CD4-positive, alpha-beta T cell treated with Interleukin-6 at 100 ng/mL for 8 hours (primary cell): ENCODE measurements at places on chromosomes 7 and 10.

GRCh38 chr7:141114029-141114664, 40.3 kb downstream of the TMEM178B start:
- DNase-seq = no peak

- DNase-seq = no peak
These were observed 46.3 kb upstream of the HBP1 start for GRCh38 chr7:107122486-107122911.

DNA sequence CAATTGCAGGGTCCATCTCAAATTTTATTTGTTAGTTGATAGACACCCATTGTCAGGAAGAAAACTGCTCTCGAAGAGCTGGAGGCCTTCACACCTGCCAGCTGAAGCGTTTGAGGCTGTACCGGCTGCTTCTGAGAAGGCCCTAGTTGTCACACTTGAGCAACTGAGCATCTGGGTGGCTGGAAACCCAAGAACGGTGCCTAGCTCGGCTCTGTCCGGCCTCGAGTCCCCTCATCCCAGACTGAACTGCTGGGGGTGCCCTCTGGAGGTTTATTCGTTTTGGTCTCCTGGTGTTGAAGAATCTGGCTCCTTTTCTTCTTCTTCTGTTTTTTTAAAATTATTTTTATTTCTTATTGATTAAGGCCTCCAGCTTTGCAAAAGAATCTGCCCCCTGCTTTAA, 59.3 kb upstream of the EXOC6 start:
- DNase-seq = no peak

- no peak for DNase-seq
These were observed 156.6 kb upstream of the TRIM24 start for GRCh38 chr7:138303230-138304070.

DNA sequence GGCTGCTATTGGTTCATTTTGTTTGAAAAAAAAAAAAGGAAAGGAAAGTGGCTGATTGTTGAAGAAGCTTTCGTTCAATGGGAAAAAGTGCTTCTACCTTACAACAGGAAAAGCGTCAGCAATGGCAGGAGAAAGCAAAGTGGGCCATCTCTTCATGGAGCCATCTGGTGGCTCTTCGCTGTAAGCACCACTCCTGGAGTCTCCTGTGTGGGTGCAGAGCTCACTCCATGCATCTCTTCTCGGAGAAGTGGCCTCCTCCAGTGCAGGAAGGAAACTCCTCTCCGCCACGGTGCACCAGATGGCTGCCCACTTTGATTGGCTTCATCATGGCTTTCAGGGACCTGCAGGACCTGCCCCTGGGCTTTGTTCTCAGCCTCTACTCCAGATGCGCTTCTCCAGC, 250.9 kb downstream of the PTEN start:
- DNase-seq = no peak

DNA sequence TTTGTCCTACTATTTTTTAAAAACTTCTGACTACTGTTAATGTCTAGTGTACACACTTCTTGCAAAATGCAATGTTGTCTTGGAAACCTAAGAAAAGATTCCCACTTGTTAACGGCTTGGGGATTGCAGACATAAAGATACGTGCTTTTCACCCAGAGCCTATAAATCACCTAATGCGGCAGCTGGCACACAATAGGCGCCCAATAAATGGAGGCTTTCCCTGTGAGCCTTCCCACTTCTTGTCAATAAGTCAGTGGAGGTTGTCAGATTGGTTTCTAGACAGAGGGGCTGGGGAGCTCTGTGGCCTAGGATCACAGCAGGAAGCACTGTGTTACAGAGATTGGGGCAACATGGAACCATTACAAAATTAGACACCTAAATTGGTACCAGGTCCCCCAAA, 74.7 kb downstream of the VSTM4 start:
- DNase-seq = no peak

- DNase-seq = no peak
These were observed 1.1 kb upstream of the DIP2C start for GRCh38 chr10:690372-691161.

GRCh38 chr7:37550872-37551271, 102.2 kb upstream of the ELMO1 start:
- no peak for DNase-seq

DNA sequence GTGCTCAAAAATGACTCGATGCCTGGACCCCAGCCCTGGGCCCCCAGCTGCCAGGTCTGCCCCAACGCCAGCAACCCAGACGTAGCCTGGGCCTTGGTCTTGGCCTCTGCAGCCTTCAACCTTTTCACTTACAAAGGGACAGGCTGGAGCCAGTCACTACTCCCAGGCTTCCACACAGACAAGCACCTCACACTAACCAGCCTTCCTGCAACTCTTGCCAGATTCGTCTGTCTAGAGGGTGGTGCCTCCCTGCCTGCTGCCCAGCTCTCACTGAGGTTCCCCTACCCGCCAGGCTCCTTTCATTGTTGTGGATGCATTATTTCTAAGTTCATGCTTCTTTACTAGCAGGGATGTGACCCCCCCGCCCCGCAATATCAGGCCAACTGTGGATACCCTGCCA, 56.3 kb downstream of the NUDCD3 start:
- DNase-seq = no peak

GRCh38 chr10:22217842-22218241, at the start of gene EBLN1:
EBLN1 (minus strand) TSS chr10:22218015; CDS start chr10:22209983, 8,032 bp downstream.
- DNase-seq = no peak

DNA sequence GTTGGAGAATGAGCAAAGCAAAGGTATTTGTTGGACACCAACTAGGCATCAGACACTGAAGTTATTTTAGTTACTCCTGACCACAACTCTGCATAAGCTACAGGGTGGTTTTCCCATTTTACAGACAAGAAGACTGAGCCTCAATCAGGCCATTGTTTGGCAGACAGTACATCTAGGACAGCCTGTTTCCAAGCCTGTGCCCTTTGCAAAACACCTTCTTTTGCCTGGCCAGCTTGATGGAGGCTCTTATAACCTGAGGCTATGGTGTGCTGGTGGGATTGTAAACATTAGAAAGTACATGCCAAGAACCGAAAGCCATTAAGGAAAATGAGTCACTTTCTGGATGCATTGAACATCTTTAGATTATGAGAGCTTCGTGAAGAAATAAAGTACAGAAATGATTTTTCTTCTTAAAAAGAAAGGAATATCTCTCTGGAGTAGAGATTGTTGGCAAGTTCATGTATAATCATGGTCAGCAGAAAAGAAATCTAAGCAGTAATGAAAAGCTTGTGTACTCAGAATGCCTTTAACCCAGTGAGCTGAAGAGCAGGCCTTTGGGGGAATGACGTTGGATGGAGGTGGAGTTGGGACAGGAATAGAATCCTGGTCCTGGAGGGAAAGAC, 140.6 kb downstream of the KIAA1217 start:
- no peak for DNase-seq

DNA sequence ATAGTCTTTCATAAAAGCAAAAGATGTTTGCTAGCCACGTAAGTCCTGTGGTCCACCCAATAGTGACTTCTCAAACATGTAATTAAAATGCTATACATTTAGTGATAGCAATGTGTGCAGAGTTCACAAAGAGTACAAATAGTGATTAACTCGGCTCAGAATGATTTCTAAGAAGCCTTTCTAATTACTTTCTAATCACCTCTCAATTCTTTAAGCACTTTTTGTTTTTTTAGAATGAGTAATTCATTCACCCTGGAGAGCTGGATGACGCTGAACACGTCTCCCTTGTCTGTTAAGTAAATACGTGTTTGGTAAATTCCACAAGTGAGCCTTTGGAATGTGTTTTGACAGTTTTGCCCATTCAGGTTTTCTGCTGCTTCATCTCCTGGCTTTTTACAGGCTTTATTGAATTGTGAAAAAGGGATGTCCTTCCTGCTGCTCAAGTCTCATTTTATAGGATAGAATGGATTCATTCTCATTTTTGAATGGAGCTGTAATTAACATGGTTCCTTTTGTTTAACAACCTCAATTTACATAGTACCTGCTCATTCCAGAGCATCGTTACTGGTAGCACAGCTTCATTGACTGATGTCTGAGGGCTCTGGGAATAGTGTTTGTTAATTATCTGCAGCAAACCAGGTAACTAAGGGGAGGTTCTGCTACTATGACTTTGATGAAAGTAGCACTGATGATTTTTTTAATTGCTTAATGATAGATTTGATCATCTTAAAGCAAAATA, 212.1 kb downstream of the VTI1A start:
- DNase-seq = no peak

GRCh38 chr10:108783897-108784296, 1139.4 kb downstream of the XPNPEP1 start:
- DNase-seq = no peak

DNA sequence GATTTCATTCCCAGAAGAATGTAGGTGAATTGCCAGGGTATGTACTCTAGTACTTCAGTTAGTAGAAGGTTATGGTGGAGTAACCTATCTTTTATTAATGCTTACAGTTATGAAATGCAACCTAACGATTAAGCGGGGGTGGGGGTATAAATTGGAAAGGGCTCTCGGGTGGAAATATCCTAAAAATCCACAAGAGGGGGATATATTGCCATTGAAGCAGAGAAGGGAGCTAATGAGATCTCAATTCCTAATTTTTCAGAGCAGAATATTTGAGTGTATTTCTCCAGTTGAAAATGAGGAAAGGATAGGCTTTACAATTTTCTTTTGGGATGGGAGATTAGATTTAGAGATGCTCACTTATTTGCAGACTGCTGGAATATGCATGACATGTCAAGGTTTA, 90.8 kb downstream of the DNAJB9 start:
- DNase-seq = no peak

DNA sequence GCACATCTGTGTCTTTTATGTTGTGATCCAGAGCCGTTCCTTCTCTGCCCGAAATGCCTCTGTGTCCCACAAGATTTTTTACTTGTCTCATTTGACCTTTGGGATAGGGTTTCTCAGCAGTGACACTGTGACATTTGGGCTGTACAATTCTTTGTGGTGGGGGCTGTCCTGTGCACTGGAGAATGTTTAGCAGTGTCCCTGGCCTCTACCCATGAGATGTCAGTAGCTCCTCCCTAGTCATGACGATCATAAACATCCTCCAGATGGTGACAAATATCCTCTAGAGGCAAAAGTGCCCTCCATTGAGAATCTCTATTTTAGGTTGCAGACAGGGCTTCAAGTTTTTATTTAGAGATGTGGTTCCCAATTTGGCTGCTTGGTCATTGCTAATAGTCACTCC, 91.3 kb downstream of the PPP1R17 start:
- no peak for DNase-seq

DNA sequence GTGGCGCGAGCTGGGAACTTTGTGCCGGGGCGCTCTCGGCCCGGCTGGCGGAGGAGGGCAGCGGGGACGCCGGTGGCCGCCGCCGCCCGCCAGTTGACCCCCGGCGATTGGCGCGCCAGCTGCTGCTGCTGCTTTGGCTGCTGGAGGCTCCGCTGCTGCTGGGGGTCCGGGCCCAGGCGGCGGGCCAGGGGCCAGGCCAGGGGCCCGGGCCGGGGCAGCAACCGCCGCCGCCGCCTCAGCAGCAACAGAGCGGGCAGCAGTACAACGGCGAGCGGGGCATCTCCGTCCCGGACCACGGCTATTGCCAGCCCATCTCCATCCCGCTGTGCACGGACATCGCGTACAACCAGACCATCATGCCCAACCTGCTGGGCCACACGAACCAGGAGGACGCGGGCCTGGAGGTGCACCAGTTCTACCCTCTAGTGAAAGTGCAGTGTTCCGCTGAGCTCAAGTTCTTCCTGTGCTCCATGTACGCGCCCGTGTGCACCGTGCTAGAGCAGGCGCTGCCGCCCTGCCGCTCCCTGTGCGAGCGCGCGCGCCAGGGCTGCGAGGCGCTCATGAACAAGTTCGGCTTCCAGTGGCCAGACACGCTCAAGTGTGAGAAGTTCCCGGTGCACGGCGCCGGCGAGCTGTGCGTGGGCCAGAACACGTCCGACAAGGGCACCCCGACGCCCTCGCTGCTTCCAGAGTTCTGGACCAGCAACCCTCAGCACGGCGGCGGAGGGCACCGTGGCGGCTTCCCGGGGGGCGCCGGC, 870 bp downstream of the FZD1 start:
- no peak for DNase-seq

GRCh38 chr10:26374426-26374825, 63.7 kb upstream of the APBB1IP start:
- DNase-seq = no peak

GRCh38 chr10:83248106-83248631, 891.1 kb upstream of the GHITM start:
- no peak for DNase-seq

- DNase-seq = no peak
These were observed 436.2 kb upstream of the IGFBP3 start for GRCh38 chr7:46357290-46357689.

GRCh38 chr10:124362568-124362967, 56.2 kb downstream of the OAT start:
- DNase-seq = no peak

- no peak for DNase-seq
These were observed 156.9 kb upstream of the SH2B2 start for GRCh38 chr7:102129636-102130370.

- no peak for DNase-seq
These were observed 606.9 kb downstream of the SORCS3 start for GRCh38 chr10:105247831-105248499.

DNA sequence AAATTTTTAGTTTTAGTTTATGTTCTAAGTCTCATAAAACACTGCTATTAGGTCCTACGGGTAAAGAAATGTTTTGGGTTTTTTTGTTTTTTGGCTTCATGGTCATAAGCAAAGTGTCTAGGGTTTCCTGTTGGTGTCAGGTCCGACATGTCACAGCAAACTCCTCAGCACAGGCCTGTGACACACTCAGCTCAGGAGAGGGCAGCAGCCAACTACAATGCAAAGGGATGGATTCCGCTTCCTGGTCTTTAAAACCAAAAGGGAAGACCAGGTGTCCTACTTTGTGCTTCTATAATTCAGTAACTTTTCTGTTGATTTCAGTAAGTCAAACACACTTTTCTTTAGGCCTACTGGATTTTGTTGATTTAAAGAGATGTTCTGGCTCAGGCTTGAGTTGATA, 83.8 kb upstream of the MACROH2A2 start:
- DNase-seq = no peak

DNA sequence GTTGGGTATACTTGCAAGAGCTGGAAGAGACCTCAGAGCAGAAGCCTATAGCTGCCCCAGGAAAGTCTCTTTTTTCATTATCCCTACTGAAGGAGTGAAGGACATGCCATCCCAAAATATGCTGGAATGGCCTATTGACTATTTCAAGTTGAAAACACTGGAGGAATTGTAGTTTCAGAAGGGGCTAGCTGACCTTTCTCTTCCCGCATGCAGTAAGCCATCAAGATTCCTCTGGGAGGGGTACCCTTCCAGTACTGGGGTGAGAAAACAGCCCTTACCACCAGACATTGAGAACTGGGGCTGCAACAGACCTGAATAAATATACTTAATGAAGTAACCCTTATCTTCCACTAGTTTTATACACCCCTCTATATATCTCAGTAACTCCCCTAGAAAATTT, 41.7 kb downstream of the CHCHD3 start:
- DNase-seq = no peak

DNA sequence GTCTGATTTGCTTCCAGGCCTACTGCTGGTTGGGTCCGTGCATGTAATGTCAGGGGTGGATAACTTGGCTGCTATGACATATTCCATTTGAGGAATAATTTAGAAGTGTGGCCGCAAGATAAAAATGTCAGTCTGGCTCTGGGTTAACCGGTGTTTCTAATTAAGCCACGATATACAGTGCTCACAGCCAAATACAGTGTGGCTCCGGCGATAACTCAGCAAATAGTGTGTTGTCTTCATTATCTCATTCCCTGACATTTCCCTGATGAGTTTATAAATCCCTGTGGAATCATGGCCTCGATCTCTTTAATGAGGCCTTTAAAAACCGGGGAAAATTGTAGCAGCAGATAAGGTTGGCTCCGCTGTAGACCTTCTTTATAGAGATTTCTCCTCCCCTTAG, 1125.0 kb downstream of the TYW1 start:
- no peak for DNase-seq
